ENCODE measurements at places on chromosomes 3 and 15. TPM values are rescaled to one million over a fixed set of nuclear protein-coding genes. Genes with fewer than 3 reads are reported as not detected.

Gene CPNE4
- not detected for total RNA-seq

GRCh38 chr3:25478211-25478757, 50.2 kb downstream of the RARB start:
- DNase-seq: no peak

- no peak for DNase-seq
These were observed 16.5 kb upstream of the GLCE start for GRCh38 chr15:69143756-69144436.

Gene CDAN1
- total RNA-seq: 36.8 TPM

- no peak for DNase-seq
These were observed 5.8 kb downstream of the ZNF80 start for GRCh38 chr3:114231616-114232015.

Gene RBPMS2
- total RNA-seq: 14.6 TPM

DNA sequence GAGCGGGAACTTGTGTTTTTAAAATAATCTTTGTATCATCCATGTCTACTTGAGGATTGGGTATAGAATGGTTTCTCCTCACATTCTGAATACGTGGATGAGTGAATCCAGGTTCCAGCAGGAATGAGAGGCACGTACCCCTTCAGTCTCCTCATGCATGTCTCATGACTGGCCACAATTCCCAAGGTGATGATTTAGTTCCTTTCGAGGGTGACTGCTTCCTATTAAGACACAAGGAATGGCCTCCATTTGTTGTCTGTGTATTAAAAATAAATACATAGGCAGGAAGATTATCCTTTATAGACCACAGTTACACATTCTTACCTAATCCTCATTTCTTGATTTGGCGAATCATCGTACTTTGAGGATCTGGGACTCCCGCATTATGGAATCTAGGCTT, 217.0 kb upstream of the LRIG1 start:
- no peak for DNase-seq

GRCh38 chr15:101500865-101501551, 11.5 kb upstream of the PCSK6 start:
- DNase-seq: no peak

Gene HRG
- total RNA-seq: not detected

Gene GALNT15
- total RNA-seq: 0.11 TPM

GRCh38 chr15:41734079-41734478, 40.2 kb upstream of the MAPKBP1 start:
- DNase-seq: no peak

Gene GUCA1C
- not detected for total RNA-seq

DNA sequence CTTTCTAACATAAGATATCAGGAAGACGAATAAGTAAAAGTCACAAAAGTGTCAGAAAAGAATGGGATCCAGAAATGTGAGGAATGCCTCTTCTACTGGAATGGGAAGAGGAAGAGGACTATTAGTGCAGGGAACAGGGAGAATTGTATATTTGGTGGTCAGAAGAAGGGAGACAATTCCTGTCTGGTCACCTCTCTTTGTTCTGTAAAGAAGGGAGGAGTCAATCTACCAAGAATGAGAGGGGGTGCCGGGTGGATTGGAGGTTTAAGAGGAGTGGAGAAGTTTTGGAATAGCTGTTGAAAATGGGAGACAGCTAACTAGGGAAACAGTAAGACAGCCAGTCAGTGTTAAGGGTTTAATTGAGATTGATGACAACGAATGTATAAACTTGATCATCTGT, 20.1 kb downstream of the COMMD2 start:
- no peak for DNase-seq

DNA sequence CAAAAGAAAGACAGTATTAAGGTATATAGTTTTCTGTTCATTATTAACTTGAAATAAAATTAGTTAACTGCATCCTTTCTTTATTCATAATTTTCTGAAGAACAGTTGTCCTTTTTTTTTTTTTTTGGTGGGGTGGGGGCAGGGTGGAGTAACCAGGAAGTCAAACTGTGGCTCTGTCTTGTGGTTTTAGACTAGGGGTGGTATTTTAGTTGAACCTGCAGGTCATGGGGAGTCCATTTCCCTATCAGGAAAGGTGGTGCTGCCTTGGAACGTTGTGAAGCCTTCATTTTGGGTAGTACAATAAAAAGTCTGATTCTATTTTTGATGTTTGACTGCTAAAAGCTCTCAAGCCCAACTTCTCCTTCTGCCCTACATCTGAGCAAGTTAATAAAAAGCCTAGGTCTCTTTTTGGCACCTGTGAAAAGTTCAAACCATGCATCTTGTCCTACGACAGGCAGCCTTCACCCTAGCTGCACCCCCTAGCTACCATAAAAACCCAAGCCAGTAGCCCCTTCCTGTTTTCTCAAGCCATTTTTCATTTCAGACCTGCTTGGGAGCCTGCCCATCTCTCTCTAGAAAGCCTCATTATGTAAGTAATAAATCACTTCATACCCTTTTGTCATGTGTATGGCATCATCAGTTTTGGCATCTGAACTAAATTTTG, 31.2 kb upstream of the RIOX2 start:
- DNase-seq: no peak

GRCh38 chr3:55423782-55424181, 63.3 kb downstream of the WNT5A start:
- no peak for DNase-seq

Gene SACM1L
- total RNA-seq: 50.5 TPM

Gene GP5
- total RNA-seq: 0.11 TPM

All from mesothelial cell of epicardium (in vitro differentiated cells).